ENCODE measurements at places on chromosomes 6 and 20.

GRCh38 chr6:167311286-167311685 lies 13.6 kb upstream of the TTLL2 start:
- no peak for DNase-seq

DNA sequence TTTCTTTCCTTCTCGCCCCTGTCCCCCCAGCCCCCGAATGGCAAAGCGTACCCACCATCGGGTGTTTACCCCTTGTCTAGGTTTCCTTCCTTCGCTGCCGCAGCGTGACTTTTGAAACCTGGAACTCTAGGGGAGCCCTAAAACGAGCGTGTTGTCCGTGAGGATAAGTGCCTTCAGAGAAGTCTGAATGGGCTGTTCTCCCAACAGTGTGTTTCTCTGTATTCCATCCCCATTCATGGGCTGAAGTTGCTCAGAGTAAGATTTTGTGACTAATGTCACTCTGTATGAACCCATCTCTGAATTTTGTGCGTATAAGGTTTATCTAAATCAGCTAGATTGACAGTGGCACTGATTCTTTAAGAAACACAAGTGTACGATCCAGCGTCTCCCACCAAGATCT lies 949 bp downstream of the MACROD2 start:
- DNase-seq, result no peak

DNA sequence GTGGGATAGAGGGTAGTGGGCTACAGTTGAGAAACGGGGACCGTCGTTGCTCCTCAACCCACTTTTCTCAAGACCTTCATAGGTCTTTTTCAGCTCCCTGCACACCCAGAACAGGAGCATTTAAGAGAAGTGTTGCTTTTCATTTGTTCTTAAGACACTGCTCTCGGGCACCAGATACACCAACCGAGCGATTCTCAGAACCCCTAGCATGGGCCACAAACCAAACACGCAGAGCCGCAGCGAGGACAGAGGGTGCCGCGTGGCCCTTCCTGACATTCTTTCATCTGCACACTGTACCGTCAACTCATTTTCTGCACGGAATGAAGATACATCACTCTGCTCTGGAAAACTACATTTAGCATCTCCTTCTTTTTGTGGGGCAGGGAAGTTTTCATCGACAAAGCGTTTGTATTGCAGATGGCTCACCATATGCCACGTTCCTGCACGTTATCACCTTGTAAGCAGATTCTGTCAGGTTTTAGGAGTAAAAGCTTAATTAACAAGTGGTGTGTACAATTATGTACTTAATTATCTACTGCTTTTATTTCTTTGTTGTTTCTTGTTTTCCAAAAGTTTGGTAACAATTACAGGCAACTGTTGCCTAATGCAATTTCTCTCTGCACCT lies 70.4 kb upstream of the MLN start:
- DNase-seq, result no peak

DNA sequence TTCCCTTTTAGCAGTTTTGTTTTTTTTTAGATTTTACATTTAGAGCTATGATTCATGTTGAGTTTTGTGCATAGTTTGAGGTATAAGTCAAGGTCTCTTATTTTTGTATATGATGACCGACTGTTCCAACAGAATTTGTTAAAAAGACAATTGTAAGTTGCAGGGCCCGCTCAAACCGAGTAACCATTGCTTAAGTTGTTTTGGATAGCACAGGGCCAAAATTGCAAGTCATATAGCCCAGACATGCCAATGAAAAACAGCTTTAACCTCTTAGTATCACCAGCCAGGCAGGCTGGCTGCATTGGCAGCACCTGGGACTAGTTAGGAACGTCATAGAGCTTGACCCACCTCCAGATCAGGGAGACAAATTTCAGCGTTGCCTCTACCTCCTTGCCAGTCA lies 47.3 kb downstream of the PFDN4 start:
- DNase-seq, result no peak

- no peak for DNase-seq
Measured at GRCh38 chr20:24157213-24157612, 168.6 kb upstream of the GGTLC1 start.

DNA sequence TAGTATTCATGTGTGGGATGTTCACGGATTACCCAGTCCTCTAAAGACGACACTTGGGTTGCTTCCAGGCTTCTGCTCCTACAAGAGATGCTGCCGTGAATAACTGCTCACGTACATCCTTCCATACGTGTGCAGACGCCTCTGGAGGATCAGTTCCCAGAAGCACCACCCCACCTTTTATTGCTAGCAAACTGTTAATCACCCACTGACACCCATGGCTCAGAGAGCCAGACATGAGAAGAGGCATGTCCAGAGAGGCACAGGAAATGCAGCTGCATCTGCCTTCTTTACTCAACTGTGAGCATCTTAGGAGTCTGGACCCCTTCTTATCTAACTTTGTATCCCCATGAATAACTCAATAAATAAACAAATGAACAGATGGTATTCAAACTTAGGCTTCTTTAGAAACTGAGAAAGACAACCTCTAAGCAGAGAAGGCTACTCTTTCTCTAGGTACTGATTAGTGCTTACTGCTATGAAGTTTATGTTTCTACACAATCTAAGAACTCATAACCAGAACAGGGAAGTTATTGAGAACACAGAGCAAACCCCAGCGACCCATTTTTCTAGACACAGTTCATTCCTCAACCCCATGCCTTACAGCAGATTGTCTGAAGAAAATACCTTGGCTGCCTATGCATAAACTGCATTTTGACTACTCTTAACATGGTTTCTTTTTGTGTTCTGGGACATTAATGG lies 228.7 kb upstream of the RREB1 start:
- no peak for DNase-seq

DNA sequence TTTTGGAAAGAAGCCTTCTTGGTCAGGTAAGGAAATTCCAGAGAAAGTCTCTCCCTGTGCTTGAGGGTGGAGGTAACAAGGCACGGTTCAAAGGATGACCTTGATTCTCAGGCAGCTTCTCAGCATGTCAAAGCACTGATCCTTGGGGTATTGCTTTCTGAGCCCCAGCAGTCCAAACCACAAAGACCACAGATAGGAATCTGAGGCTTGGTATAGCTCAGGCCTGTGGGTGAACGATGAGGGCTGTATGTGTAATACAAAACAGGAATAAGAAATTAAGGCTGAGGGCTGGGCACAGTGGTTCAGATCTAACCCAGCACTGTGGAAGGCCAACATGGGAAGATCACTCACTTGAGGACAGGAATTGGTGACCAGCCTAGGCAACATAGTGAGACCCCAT lies 70.2 kb upstream of the SLC22A1 start:
- DNase-seq, result no peak

GRCh38 chr6:67971812-67972211 lies 663.3 kb upstream of the ADGRB3 start:
- DNase-seq, result no peak

DNA sequence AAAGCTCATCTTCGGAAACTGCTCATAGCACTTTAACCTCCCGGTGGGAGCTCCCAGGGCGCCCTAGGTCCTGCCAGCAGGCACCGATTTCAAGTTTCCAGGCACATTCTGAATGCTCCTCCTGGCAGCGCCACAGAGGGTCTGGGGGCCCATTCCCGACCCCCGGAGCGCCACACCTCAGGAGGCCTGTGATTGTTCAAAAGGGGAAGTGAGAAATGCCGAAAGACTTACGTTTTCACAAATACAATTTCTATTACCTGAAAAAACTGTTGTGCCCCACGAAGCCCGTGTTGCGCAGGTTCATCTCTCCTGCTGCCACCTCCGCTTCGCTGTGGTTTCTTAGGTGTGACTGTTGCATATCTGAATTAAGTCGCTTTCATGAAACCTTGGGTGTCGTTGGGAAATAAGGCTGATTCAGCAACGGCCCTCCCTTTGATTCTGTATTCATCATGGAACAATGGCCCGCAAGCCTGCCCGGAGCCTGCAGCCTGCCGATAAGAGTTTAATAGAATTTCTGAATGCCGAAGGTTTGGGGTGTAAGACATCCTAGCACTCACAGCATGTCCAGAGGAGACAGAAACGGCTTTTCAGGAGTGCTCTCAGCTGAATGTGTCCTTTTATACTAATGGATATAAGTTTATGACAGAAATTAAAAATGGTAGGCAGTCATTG lies 1.9 kb upstream of the MYT1 start:
- DNase-seq, result no peak

GRCh38 chr20:38878866-38879265 lies 47.4 kb upstream of the FAM83D start:
- DNase-seq, result no peak

- no peak for DNase-seq
Measured at GRCh38 chr20:18666803-18667415, 79.1 kb downstream of the DTD1 start.

DNA sequence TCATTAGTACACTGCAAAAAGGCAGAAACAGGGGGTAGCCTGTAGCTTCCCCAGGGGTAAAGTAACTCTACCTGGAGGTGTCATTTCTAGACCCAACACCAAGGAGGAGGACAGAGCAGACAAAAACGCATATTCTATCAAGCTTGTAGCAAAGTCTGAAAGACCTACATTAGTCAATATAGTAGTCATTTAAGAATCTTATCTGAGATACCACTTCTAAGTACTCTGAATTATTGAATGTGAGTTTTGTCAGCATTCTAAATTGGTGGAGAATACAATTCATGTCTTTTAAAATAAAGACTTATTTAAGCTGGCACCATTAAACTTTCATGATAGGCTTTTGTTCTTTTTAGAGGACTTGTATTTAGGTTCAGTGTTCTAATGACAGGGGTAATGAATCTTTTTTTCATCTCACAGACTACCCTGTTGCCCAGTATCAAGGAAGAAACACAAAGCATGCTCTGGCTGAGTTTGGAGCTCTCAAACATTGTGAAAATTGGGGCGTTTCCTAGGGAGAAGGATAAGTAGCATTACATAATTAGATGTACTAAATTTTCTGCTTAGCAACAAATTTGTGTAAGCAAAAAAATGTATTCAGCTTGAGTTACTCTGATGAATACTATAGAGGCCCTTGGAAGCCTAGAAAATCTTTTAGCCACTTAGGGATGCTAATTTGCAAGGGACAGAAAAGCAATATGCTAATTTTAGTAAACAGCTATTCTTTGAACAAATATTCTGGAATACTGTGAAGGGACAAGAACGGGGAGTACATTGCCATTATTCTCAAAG lies 255.4 kb upstream of the HSF2 start:
- DNase-seq, result no peak

- no peak for DNase-seq
Measured at GRCh38 chr6:140370976-140371870, 996.8 kb upstream of the CITED2 start.

DNA sequence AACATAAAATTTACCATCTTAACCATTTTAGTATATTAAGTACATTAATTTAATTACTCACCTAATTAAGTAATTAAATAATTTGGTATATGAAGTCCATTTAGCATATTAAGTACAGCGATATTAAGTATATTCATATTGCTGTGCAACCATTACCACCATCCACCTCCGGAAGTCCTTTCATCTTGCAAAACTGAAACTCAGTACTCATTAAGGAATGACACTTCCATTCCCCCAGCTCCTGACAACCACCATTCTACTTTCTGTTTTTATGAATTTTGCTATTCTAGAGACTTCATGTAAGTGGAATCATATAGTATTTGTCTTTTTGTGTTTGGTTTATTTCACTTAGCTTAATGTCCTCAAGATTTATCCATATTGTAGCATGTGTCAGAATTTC lies 61.1 kb upstream of the GTSF1L start:
- no peak for DNase-seq

- DNase-seq, result no peak
Measured at GRCh38 chr6:87164506-87164905, 9.1 kb downstream of the ZNF292 start.

- DNase-seq, result no peak
Measured at GRCh38 chr6:36361071-36361470, 24.4 kb upstream of the BNIP5 start.

GRCh38 chr6:123640567-123641187 lies 3.9 kb upstream of the TRDN start:
- no peak for DNase-seq

GRCh38 chr6:93176070-93176469 lies 243.3 kb downstream of the EPHA7 start:
- no peak for DNase-seq

DNA sequence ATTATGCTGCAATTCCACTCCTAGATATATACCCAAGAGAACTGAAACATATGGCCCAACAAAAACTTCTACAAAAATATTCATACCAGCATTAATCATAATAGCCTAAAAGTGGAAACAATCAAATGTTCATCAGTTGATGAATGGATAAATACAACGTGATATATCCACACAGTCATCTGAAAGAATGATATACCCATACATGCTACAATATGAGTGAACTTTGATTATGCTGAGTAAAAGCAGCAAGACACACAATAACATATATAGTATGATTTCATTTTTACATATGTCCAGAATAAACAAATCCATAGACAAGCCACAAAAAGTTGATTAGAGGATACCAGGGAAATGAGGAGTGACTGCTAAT lies 30.7 kb downstream of the CDK19 start:
- DNase-seq, result no peak

GRCh38 chr6:81708113-81708699 lies 44.3 kb downstream of the TENT5A start:
- no peak for DNase-seq

DNA sequence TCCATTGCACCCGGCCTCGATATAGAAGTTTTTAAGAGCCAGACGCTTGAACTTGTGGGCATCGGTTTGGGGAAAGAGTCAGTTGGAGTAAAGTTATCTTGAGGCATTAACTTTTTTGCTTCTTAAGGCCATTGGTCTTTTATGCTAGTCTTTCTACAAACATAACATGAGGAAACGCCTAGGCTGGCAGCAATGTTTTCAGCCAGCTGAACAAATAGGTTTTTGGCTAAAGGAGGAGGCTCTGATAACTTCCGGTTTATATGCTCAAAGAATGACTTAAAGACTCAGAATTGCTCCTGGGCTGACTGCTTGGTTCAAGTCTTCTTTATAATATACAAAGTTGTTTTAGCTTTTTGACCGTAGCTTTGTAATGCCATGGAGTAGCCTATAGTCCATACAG lies 46.2 kb downstream of the HLA-C start:
- DNase-seq, result no peak

DNA sequence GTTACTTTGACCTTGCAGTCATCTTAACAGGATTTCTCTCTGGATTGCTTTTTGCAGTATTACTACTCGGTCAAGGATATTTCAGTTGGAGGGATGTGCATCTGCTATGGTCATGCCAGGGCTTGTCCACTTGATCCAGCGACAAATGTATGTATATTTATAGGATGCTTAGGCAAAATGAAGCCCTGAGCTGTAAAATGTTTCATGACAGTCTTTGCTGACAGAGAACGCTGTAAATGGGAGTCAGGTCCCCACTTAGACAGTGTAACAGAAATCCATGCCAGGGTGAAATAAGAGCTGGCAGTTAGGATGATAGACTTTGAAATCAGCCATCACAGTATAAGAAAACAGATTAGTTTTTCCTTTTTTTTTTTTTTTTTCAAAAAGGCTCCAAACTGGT lies 264.0 kb downstream of the LAMA2 start:
- DNase-seq, result no peak

GRCh38 chr6:116210750-116211425 lies 43.0 kb downstream of the TSPYL4 start:
- DNase-seq, result no peak

DNA sequence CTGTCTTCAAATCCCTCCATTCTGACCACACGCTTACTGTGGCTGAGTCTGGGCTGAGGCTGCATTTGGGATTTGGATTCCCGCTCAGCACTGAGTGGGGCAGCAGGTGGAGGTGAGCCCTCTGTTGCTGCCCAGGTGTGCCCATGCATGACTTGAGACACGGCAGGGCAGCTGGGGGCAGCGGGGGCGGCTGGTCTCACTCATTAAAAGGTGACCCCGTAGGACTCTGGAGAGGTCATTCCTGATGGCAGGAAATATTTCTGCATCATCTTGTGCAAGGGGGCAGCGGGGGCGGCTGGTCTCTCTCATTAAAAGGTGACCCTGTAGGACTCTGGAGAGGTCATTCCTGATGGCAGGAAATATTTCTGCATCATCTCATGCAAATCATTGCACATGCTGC lies 49.8 kb downstream of the SMOC2 start:
- no peak for DNase-seq
